ENCODE measurements at places on chromosomes 4 and X. TPM values are rescaled to one million over a fixed set of nuclear protein-coding genes. Genes with fewer than 3 reads are reported as not detected.

The STPG2 gene
- total RNA-seq, result 0.36 TPM

The MSX1 gene
- total RNA-seq, result 3.8 TPM

The EDNRA gene
- 8.8 TPM for total RNA-seq

The MGARP gene
- 0.21 TPM for total RNA-seq

The POU4F2 gene
- not detected for total RNA-seq

The SRPX2 gene
- total RNA-seq, result 6.8 TPM

The CLDN2 gene
- not detected for total RNA-seq

The TGIF2LX gene
- total RNA-seq, result not detected

The MAGEB2 gene
- not detected for total RNA-seq
